Kidney tubule cell (primary cell): ENCODE measurements at places on chromosomes 1 and 21.

DNA sequence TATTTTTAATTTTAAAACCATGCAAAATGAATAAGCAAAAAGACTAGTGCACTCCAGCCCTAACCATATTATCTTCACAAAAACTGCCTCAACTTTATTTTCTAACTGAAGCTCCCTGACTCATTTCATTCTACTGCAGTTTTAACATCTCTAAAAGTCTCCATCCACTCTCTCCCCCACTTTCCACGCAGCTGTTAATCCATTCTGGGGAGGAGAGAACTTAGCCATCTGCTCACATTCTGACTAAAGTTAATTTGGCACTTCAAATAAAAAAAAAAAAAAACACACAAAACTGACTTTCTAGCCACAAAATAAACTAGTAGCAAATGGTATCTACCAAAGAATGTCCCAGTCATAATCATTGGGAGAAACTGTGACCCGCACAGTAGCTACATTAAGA, 5.4 kb upstream of the MYBPHL start:
- DNase-seq = no peak

GRCh38 chr1:153375511-153375910, at the start of gene S100A12:
S100A12 (minus strand) TSS chr1:153375621; CDS start chr1:153374592, 1,029 bp downstream.
- DNase-seq = peak; percentile 88

GRCh38 chr1:156111355-156111962, 3.1 kb upstream of the LMNA start:
- DNase-seq = peak; percentile 55

- DNase-seq = peak; percentile 21
Measured at GRCh38 chr1:85093644-85094043, 45.3 kb upstream of the MCOLN3 start.

DNA sequence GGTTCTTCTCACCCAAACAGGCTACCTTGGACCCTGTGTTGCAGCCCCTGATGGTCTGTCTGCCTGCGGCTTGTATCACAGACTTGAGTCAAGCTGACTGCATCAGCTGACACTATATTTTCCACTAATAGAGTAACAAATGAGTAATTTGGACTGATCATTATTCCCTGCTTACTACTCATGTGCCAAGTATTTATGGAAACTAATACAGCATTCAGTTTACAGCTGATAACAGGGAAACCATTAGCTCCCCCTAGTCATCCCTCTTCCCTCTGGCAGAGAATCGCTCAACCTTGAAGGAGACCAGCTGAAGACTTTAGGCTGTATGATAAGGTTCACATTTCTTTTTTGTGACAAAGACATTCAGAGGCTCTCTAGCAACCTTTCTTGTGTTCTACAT, 116.6 kb upstream of the SYT6 start:
- DNase-seq = peak; percentile 70

DNA sequence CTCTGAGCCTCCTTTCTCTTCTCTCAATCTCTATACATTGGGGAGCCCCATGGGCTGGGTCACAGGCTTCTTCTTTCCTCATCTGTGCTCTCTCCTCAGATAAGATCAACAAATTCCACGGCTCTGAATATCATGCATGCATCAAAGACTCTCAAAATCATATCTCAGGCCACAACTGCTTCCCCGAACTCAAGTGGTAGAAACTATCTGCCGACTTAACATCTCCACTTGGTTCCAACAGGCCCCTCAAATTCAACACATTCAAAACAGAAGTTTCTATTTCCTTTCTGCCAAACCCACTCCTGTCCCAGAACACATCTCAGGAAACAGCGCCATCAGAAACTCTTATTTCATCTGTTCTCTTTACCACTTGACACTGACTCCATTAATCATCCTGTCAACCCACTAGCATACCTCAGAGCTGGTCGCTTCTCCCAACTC, 16.7 kb downstream of the DDX59 start:
- no peak for DNase-seq

DNA sequence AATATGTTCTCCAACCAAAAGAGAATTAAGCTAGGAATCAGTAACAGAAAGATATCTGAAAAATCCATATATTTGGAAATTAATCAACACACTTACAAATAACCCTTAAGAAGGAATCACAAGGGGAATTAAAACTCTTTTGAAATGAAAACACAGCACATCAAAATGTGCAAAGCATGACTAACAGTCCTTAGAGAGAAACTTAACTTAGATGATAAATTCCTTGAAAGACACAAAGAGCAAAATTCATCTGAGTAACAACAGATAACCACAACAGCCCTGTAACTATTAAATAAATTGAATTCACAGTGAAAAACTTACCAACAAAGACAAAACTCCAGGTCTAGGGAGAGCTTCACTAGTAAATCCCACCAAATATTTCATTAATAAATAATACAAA, 283.8 kb downstream of the SDCCAG8 start:
- DNase-seq = no peak

GRCh38 chr1:23720256-23720995, 22.8 kb upstream of the ELOA start:
- DNase-seq = no peak

DNA sequence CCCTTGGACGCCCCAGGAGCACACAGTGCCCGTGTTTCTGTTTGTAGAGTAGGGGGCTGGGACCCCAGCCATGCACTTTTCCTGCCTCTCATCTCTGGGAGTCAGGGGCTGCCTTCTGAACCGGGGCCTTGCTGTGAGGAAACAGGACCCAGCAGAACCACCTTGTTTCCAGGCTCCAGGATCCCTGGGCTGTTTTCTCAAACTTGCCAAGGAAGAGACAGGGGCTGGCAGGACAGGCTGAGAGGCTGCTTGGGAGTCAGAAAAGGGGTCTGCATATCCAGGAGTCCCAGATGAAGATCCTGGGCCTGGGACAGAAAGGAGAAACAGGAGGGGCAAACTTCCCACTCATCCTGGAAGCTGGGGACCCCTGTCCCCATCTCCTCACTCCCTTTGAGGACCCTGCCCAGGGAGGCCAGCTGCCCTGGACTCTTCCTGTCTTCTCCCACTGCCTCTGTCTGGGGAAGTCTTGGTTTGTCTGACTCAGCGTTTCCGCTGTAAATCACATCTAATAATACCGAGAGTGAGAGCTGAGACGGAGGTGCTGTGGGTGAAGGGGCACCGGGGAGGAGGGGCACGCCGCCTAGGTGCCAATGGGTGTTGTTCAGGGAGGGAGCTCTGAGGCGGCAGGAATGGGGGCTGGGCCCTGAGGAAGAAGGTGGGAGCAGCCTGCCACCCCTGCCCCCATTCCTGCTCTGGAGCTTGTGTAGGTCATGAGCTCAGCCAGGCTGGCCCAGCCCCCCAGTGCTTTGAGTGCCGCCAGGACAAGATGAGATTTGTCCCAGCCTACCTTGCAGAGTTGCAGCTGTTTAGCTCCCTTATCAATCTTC, 16.7 kb downstream of the POU3F1 start:
- DNase-seq = peak; percentile 84

DNA sequence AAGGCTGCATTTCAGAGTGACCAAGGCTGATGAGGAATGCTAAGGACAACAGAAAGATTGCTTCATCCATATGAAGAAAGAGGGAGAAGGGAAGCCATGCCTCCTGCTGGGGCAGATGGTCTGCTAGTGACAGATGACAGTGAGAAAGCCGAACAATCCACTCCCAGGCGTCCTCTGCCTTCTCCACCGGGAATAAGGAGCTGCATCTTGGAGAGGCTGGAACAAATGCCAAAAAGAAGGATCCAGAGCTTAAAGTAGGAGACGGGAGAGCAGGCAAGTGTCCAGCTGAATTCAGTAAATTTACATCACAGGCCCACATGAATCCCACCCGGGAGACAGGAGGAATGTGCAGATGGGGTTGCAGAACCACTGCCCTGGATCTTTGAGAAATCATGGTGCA, 33.4 kb downstream of the DDX20 start:
- no peak for DNase-seq

- DNase-seq = peak; percentile 68
Measured at GRCh38 chr1:181479137-181479745, 4.1 kb upstream of the CACNA1E start.

- DNase-seq = no peak
Measured at GRCh38 chr1:7680955-7681268, 90.2 kb upstream of the VAMP3 start.

- no peak for DNase-seq
Measured at GRCh38 chr1:34863501-34863900, 4.0 kb upstream of the SMIM12 start.

- DNase-seq = no peak
Measured at GRCh38 chr1:29436181-29436785, 200.0 kb downstream of the PTPRU start.

DNA sequence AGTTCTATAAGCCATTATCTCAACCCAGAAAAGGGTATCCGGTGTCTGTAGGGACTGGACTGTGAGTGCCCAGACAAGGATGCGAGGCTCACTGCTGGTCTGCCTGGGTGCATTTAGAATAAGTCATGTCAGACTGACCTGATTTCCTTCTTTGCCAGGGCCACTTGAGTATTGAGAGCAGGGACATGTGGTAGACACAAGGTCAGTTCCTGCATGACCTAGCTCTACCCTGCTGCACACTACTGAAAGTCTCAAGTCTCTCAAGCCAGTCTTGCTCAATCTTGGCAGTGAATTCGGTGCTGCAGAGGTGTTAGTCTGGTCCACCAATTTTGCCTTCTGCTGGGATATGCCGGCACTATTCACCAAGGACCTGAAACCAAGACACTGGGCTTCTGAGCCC, 180.1 kb downstream of the C1orf94 start:
- DNase-seq = no peak

GRCh38 chr1:32487182-32487581, 22.3 kb downstream of the ZBTB8B start:
- no peak for DNase-seq

- peak; percentile 2 for DNase-seq
Measured at GRCh38 chr1:72000809-72001208, 281.5 kb downstream of the NEGR1 start.

DNA sequence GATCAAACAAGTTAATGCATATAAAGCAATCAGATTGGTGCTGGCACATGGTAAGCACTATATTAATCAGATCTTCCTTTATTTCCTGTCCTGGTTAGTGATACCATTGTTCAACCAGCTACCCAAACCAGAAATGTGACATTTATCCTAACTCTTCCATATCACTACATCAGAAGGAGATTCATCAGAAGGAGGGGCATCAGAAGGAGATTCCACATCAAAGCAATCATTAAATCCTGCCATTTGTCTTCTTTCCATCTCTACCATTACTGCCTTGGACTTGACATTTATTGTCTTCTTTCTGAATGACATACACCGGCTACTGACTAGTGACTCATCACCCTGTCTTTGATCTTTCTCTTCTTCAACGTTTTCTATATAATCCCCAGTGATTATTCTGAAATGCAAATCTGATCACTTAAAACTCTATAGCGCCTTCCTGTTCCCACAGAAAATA, 75.0 kb downstream of the DNM3 start:
- DNase-seq = no peak

DNA sequence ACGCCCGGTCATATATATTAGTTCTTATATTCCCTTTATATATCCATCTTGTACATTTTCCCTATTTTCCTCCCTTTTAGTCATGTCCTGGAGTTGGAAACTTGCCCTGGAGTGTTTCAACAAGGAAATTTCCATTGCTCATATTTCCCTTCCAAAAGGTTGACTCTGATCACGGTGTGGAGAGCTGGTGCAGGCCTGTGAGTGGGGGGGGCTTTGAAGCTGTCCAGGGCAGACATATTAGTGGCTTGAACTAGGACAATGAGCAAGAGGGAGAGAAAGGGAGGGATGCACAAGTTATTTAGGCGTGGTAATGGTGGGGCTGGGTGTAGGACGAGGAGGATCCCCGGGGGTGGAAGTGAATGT, 30.4 kb upstream of the TMEM61 start:
- DNase-seq = no peak

DNA sequence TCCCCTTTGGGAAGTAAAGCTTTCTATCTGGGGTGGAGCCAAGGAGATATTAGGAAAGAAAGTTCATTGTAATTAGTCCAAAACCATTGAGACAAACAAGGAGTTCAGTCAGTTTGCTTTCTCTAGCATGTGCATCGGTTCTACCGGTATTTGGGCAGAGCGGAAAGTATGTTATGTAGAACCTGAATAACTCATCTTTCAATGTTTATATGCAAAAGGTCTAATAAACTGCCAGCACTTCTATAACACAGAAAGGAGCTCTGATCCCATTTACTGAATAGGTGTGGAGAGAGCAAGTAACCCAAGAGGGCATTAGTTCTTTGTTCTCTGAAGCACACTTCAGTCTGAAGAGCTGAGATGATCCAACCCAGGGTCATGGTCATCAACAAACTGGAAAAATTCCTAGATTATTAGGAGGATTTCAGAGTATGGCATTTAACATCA, 3.5 kb downstream of the TGFB2 start:
- DNase-seq = peak; percentile 20

GRCh38 chr1:84862810-84863251, 30.2 kb downstream of the LPAR3 start:
- DNase-seq = no peak

- no peak for DNase-seq
Measured at GRCh38 chr1:112841825-112842224, 114.2 kb downstream of the SLC16A1 start.

DNA sequence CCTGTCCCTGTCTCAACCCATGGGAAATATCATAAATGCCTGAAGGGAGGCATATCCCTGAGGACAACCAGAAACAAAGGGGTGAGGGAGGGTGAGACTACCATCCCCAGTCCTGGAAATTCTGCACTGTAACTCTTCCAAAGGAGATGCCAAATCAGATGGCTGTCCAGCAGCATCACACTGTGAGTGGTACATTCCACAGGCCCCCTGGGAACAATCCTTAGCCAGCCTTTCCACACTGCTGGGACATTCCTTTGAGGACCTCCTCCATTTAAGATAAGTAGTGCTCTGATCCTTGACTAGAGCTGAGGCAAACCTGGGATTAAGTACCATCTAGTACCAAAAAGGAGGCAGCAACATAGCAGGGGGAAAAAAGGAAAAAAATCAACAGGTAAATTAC, 10.7 kb downstream of the IVL start:
- DNase-seq = no peak

GRCh38 chr1:116111524-116112021, 374 bp downstream of the MAB21L3 start:
- peak; percentile 49 for DNase-seq

DNA sequence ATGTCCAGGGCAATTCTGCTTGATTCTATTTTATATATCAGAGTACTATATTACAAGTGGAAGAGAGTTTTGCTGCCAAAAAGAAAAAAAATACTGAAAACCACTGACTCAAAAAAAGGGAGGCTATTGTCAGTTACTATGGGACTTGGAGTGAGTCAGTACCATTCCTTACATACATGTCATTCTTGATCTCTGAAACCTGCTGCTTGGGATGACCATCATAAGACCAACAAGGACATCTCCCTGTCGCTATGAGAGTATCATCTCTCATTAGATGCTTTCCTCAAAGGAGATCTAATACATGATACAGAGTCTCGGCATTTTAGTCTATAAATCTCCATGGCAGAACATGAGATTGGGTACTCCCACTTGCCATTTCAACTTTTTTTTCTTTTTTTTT, 11.8 kb upstream of the INPP5B start:
- DNase-seq = peak; percentile 93

GRCh38 chr1:107220036-107220435, 79.2 kb downstream of the NTNG1 start:
- peak; percentile 17 for DNase-seq

- no peak for DNase-seq
Measured at GRCh38 chr1:110320168-110320518, 19.0 kb upstream of the RBM15 start.

- DNase-seq = peak; percentile 30
Measured at GRCh38 chr21:34878501-34878900, 170.6 kb downstream of the RUNX1 start.

- DNase-seq = peak; percentile 67
Measured at GRCh38 chr1:58739856-58740466, 40.1 kb upstream of the MYSM1 start.

- DNase-seq = no peak
Measured at GRCh38 chr1:92691925-92692324, 93.0 kb downstream of the EVI5 start.
